ENCODE measurements at places on chromosomes 6 and 20. TPM values are rescaled to one million over a fixed set of nuclear protein-coding genes. Genes with fewer than 3 reads are reported as not detected.

- peak; percentile 68 for DNase-seq
Observed at GRCh38 chr20:10747019-10747418, 73.2 kb upstream of the JAG1 start.

GRCh38 chr6:3367630-3368029, 89.2 kb downstream of the SLC22A23 start:
- no peak for DNase-seq

DNA sequence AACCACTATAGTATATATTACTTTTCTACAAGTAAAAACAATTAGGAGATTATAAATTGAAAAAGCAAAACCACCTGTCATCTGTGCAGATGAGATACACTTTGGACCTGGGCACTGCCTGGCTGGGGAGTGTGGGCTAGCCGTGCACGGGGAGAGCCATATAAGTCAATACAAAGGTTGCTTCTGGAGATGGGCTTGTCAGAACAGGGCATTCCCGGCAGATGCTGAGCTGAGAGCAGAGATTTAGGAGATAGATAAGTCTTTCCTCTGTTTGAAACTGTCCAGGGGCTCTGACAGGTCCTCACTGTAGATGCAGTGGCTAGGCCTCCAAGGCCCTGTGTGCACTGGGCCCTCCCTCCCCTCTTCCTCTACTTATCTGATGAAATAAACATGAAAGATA, 34.5 kb downstream of the CD164 start:
- DNase-seq, result peak; percentile 62

DNA sequence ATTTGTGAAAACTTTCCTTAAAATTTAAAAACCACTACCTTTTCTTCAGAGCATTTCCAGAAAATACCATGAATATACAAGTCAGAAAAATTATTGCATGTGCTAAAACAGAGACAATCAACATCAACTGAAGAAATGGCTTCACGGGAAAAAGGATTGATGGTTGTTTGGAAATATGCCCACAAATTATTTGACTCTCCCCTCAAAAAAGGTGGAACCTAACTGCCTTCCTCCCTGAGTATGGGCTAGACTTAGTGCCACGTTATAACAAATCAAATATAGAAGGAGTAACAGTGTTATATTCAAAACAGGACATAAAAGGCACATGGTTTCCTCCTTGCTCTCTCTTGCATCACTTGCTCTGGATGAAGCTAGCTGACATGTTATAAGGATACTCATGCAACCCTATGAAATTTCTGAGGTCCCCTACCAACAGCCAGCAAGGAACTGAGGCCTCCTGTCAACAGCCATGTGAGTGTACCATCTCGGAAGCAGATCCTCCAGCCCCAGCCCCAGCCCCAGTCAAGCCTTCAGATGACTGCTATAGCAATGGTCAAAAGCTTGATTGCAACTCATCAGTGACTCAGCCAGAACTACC, 8.4 kb downstream of the BTBD9 start:
- DNase-seq, result no peak

LCA5 gene
- total RNA-seq, result 0.40 TPM

DNA sequence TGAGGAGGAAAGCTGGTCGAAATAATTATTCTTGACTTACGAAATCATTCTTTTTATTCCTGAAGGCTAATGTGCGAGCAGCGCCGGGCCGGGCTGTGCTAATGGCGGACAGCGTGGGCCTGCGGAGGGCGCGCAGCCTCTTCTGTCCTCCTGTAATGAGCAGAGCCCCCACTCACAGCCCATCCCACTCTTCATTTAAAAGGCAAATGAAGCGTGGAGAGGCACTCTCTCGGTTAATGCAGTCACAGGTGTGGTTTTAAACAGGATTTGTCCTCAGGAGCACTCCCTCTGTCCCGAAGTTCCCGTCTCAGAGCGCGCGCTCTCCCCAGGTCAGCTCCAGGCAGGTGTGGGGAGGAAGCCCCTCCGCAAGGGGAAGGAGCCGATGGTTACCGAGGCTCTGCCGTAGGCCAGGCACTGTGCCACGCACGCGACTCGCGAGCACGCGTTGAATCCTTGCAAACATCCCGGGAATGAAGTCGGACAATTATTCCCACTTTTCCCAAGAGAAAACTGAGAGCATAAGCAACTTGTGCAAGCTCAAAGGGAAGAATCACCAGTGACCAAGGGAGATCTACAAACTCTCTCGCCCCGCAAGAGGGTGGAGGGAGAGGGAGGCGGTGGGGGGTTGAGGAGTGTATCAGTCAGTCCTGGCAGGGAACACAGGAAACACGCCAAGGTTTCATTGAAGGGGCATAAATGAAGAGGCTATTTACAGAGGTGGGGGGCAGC, 35.5 kb upstream of the ZFAND3 start:
- DNase-seq, result no peak

DNA sequence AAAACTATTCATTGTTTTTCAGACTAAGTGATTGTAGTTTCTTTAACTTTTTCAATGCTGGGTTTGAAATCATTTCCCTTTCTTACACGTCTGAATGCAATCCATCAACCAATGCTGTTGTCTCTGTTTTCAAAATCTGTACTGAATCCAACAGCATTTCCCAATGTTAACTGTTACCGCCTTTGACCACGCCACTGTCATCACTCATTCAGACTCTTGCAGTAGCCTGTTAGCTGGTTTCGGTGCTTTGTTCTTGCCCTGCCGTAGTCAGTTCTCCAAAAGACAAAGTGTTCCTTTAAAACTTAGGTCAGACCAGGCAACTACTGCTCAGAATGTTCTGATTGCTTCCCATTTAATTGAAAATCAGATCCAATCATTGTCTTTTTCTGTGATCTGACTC, 131.3 kb downstream of the PLCB4 start:
- DNase-seq, result no peak

DNA sequence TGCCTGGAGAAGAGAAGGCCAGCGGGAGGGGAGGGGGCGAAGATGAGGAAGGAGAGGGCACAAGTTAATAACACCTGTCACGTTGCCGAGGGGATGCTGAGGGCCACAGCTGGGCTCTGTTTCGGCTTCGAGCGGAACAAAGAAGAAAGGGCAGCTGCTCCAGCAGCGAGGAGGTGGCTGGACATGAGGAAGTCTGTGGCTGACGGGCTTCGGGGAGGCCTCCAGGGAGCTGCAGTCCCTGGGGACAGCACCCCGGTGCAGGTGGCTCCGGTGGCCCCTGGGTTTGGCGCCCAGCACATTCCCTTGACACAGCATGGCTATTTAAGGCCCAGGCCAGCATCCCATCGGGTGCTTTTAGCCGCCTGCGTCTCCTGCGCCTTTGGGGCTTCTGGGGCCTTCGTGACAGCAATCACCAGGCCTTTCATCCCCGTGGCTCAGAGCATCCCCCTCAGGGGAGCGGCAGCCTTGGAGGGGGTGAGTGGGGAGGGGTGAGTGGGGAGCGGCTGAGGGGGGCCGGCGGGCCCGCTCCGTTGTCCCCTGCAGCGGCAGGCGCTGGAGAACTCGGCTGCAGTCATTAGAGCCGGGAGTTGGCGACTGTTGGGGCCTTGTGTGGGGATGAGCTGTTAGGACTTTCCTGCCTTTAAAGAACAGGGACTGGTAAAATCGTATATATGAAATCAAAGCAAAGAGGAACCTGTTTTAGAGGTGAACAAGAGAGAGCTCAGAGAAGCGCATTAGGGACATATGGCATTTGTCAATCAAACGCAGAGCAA, 99.0 kb downstream of the TMEM242 start:
- no peak for DNase-seq

DNAH8 gene
- total RNA-seq, result not detected

DNA sequence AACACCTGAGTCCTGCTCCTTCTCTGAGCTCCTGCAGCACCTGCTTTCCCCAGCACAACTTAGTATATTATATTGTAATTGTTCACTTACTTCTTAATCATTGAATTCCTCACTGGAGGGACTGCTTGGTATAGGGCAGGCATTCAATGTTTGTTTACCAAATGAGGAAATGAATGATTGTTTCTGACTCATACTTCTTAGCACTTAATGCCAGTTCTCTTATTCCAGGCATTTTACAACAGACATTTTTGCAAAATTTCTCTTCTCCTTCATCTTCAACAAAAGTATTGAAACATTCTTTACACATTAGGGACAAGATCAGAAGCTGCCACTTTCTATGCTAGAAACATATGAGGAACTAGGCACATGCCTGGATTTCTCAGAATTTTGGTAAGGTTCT, 119.4 kb downstream of the TBX18 start:
- DNase-seq, result no peak

GRCh38 chr6:44935693-44936300, 392.3 kb upstream of the RUNX2 start:
- no peak for DNase-seq

GRCh38 chr20:34215711-34216381, 25.4 kb upstream of the ASIP start:
- peak; percentile 67 for DNase-seq

DNA sequence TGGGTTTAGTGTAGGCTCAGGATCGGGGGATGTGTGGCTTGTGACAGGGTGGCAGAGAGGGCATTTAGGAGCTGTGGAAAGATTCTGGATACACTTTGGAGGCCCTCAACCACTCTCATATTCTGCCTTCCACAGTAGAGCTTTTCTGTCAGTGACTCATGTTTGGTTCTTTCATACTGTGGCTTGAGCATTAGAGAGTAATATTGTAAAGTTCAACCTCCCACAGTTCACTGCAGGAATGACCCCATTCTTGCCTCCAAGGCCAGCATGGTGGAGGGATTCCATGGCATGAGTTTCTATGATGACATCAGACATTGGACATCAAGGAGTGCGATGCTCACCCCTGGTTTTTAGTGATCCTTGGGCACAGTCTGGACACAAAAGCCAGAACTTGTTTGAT, 50.9 kb downstream of the DTD1 start:
- DNase-seq, result no peak

DNA sequence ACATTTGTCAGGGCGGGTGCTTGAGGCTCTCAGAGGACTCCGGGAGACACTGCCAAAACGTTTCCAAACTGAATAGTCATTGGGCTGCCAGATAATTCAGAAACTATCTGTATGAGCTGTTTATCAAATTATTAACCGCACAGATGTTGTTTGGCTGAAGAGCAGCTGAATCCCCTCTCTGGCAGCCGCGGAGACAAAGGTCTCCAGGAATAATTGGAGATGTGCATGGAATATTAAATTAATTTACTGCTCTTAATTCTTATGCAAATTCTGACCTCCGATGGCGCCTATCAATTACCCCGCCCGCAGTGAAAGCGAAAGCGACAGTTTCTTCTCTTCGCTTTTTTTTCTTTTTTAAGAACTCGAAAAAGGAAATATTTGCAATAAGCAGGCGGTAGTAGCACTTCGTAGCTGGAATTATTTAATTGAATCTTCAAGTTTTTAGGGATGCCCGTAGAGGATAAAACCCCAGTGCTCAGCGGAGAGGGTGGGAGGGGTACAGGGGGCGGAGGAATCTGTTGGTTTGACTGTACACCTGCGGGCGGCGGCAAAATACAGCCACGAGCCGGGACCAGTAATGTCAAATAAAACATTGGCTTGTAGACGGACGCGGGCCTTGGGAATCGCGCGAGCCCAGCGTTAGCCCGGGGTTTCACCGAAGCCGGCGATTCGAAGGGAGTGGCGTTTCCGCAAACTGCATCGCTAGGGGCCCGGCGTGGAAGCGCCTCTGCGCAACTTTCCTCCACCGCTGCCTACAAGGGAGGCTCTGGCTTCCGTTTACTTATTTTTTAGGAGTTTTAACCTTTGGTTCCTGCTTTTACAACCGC, 6.2 kb downstream of the LINC00237 start:
- peak; percentile 35 for DNase-seq

DNA sequence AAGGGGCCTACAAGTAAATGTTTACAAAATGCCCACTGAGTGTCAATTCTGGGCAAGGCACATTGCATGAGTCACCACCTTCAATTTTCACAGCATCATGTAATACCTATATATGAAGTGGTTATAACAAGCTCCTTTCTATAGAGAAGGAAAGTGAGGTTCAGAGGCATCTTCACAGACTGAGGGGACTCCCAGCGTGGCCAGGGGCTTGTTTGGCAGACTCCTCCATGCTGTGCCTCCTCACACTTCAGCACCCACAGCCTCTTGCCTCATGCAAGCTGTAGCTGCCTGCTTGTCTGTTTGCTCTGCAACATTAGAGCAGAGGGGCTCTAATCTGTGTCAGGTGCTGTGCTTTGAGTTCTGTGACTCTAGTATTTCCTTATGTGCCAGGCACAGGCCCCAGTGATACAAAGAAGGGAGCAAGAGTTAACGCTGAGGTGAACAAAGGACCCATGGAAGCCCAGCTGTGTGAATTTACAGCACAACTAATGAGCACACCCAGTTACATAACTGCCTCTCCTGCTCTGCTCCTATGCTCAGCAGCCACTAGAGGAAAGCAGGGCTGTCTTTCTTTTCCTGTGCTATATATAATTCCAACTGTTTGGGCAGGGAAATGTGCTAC, 72.3 kb downstream of the ZHX3 start:
- DNase-seq, result no peak

GRCh38 chr6:129606664-129607063, 103.3 kb downstream of the ARHGAP18 start:
- no peak for DNase-seq

- no peak for DNase-seq
Observed at GRCh38 chr6:31666337-31666965, 571 bp downstream of the CSNK2B start.

TAGAP gene
- total RNA-seq, result 2.2 TPM

GRM1 gene
- not detected for total RNA-seq

GRCh38 chr20:63344616-63345327, 16.4 kb downstream of the CHRNA4 start:
- DNase-seq, result no peak

DNA sequence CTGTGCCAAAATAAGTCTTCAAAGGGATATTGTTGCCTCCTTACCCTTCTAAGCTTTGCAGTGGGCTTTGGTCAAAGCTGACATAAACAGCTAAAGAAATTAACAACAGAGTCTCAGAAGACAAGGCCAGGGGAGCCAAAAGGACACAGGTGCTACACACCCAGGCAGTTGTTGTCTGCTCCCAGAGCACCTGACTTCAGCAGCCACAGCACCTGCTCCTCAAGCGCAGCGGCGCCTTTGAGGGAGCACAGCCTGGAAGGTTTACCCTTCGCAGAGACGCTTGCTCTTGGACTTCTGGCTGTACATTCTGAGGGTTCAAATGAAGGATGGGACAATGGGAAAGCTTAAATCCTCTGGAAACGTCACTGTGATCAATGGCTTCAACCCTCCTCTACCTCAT, 16.6 kb downstream of the B4GALT5 start:
- peak; percentile 73 for DNase-seq

- no peak for DNase-seq
Observed at GRCh38 chr20:5159928-5160327, 33.1 kb downstream of the CDS2 start.

SDCBP2 gene
- total RNA-seq, result 262 TPM

- DNase-seq, result no peak
Observed at GRCh38 chr6:3587660-3588059, 130.8 kb upstream of the SLC22A23 start.

GGTLC1 gene
- not detected for total RNA-seq

TRIM15 gene
- total RNA-seq, result 62.5 TPM

FAM209A gene
- 0.39 TPM for total RNA-seq

PSORS1C2 gene
- not detected for total RNA-seq

GRCh38 chr6:2803731-2804429, 37.8 kb downstream of the SERPINB1 start:
- no peak for DNase-seq

NEDD9 gene
- 58.9 TPM for total RNA-seq
